Activated T-helper 2 cell treated with anti-CD3 and anti-CD28 coated beads, Interferon-gamma antibody, Interleukin-2, Interleukin-4, amounts not matched to agents 10 μg/mL and 5 μg/mL and 100 μg/mL, durations not matched to agents 14 hours and 24 hours and 36 hours (primary cell): ENCODE measurements at places on chromosomes 11 and 22.

DNA sequence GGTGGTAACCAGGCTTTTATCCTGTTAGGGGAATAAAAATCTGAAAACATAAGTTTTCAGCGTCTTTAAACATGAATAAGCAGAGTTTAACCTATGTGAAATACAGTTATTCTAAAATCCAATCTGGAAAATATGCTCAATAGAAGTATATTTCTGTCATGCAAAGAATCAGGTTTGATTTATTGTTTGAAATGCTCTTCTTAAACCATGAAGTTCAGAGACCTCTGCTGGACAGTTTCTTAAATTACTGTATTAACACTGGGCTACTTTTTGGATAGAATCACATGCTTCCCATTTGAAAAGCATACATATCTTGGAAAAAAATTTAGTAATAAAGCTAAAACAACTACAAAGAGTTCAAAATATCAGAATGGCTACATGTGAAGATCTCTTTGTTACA, 25.4 kb downstream of the APIP start:
- no peak overlapping the region for H3K4me3 ChIP-seq
- DNase-seq = no peak
- peaks cover 2% of the 10 kb centered on the region for H3K36me3 ChIP-seq
- H3K27me3 ChIP-seq = no peaks in the 10 kb centered on the region

GRCh38 chr11:78381865-78382264, 35.8 kb downstream of the GAB2 start:
- peaks cover 94% of the 10 kb centered on the region for H3K36me3 ChIP-seq
- no peak for DNase-seq
- H3K27me3 ChIP-seq = no peaks in the 10 kb centered on the region
- no peak overlapping the region for H3K4me3 ChIP-seq
- peaks cover 40% of the 10 kb centered on the region for H3K4me1 ChIP-seq

DNA sequence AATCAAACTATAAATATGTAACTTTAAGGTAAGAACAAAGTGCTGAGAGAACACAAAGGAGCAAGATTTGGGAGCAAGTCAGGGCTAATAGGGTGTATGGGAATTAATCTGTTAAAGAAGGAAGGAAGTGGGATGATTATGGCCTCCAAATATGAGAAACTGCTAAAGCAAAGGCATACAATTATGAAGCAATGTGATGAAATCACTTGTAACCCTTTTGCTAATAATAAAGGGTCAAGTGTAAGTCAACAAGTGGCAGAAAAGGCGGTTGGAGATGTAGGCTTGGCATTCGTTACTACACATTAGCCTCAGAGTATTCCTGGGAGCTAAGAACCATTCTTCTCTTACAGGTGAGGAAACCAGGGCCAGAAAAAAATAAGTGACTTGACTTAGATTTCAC, 1002.3 kb upstream of the TENM4 start:
- no peaks in the 10 kb centered on the region for H3K27me3 ChIP-seq
- no peak overlapping the region for H3K4me3 ChIP-seq
- H3K36me3 ChIP-seq = no peaks in the 10 kb centered on the region
- H3K27ac ChIP-seq = no peak overlapping the region
- no peaks in the 10 kb centered on the region for H3K4me1 ChIP-seq

GRCh38 chr22:45195616-45196015, 31.9 kb downstream of the NUP50 start:
- H3K27ac ChIP-seq = no peak overlapping the region
- no peaks in the 10 kb centered on the region for H3K36me3 ChIP-seq
- no peak for DNase-seq
- no peak overlapping the region for H3K4me3 ChIP-seq
